NCI-H526 treated with DMSO at 0.1 percent for 48 hours (cell line): ENCODE measurements at places on chromosomes 13 and 19.

DNA sequence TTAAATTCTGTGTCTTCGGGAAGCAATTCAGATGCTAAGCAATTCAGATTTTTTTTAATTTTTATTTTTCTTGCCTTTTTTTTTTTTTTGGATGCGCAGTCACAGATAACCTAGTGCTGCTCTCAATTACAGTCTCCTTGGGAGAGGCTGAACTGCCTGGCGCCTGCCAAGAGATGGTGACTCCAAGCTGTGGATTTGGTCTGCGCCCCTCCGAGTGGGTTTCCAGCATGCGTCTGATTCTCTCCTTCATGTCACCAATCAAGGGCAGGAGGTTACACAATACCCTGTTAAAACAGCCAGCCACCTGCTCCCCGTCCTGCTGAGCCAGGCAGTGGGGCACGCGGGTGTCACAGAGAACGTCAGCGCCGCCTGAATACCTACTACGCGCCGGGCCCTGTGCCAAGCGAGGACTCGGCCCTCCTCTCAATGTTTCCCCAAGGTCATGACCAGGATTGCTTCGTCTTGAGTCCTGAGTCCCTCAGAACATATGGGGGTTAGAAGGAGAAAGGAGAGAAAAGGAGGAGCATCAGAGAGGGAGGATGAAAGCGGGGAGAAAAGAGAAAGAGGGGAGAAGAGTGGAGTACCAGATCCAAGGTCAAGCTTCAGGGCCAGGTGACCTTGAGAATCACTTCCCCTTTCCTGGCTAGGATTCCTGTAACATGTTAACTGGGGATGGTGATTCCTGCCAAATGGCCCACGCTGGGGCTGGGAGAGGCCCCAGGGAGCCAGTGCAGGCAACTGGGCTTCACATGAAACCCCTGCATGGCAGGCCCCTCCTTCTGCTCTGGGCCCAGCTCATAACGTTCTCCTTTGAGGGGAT, 213.6 kb downstream of the URI1 start:
- no peak for DNase-seq

GRCh38 chr19:5154129-5154798, 185.4 kb downstream of the KDM4B start:
- no peak for DNase-seq

DNA sequence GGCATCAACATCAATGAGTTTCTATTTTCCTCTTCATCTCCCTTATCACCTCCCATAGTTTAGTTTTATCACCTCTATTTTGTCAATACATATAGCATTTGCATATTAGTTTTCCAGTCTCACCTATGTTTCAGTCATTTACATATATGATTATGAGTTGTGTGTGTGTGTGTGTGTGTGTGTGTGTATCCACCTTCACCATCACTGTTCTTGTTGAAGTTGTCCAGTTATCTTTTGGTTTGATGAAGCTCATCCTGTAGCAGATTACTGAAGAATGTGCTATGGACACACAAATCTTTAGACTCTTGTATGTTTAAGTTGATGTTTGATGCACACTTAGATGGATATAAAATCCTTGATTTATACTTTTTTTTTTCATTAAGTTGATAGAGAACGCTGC, 40.5 kb downstream of the SPACA7 start:
- no peak for DNase-seq

DNA sequence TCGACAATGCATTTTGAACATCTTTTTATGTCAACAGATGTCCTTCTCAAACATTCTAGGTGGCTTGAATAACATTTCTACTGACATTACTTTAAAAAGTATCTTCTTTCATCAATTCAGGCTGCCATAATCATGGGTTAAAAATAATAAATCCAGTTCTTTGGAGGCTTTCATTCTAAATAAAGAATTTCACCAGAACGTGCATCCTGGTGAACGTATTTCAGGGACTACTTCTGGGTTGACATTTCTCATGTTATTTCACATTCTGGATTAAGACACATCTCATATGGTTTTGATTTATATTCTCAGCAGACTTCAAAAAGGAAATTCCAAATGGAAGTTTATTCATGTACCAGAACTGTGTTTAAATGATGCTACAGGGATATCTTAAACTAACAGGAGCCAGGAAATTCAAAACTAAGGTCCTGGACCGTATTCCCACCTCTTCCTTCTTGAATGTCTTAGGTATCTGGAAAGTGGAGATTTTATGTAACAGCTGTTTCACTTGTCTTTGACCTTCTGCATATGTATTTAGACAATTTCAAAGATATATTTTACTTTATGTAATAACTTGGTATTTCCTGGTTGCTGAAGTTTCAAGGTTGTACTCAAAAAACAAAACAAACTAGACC, 107.2 kb downstream of the STARD13 start:
- DNase-seq: no peak

GRCh38 chr19:6580313-6580712, 10.6 kb downstream of the CD70 start:
- no peak for DNase-seq

DNA sequence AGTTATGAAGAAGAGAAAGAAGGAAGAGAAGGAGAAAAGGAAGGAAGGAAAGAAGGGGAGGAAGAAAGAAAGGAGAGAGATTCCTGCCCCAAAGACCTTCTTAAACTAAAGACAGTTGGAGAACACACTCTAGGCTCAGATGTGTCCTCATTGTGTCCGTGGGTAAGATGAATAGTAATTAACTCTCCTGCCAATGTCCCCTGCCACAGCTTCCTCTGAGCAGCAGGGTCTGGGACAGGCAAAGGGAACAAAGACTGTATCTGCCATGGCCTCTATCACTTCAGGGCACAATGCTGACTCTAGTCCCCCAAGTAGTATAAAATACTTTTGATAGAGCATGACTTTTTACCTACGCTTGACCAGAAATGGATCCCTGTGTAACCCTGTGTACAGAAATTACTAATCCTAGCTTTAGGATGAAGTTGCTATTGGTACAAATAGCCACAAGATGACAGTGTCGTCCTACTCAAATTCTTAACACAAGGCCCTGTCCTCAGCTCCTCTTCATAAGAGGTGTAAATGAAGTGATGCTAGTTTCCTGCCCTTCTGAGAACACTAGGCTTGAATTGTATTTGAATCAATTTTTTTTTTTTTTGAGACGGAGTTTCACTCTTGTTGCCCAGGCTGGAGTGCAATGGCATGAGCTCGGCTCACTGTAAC, 186.2 kb upstream of the GPR12 start:
- peak; percentile 87 for DNase-seq

DNA sequence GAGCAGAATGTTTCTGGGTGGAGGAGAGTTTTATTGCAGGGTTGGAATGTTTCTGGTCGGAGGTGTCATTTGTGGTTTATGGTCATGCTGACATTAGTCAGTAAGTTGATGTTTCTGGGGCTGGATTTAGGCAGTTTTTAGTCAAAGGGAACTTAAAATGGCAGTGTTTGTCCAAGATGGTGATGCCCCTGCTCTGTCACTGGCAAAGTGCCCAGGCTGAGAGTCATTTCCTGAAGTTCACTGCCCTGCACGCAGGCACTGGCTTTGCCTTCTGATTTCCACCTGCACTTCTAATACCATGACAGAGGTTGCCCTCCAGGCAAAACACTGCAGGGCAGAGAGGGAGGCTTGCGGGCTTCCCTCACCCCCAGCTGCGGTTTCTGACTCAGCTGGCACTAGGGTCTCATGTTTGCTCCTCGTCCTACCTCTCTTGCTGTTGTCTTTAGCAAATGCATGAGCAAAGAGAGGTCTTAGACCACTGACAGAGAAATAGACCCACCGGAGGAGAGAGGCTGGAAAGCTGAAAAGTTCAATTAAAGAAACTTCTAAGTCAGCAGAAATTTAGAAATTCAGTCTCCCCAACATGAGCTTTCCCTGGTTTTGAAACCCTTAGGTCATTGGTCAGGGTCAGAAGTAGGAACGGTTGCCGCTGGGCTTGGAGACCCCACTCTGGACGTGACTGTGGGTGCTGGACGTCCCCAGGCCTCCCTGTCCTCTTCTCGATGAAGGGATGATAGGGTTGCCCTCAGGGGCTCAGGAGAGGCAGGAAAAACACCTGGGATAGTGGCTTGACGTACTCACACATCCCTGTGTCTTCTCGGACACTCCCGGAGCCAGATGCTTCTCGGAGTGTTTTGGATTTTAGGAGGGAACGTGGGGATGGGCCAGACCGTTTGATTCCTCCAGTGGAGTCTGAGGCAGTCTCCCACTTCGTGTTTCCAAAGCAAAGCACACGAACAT, 26.3 kb downstream of the TMEM255B start:
- DNase-seq: no peak

DNA sequence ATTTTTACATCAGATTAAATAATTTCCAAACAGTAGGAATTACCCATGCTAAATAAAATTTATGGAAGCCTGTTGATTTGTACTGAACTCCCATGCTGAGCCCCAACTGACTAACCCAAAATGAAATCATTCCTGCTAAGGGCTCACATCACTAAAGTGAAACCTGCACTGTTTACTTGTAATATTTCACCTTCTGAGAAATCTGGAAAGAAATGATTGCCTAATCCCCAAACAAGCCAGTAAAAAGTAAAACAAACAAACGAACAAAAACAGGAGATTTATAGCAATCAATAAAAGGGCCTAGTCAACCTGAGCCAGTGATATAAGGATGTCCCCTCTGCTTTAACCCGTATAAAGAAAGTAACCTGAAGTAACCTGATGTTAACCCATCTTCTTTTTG, 1599.8 kb downstream of the OLFM4 start:
- no peak for DNase-seq

- no peak for DNase-seq
Observed at GRCh38 chr13:30442926-30443325, 20.6 kb downstream of the UBE2L5 start.

GRCh38 chr19:11269408-11269807, 7.1 kb upstream of the DOCK6 start:
- no peak for DNase-seq

DNA sequence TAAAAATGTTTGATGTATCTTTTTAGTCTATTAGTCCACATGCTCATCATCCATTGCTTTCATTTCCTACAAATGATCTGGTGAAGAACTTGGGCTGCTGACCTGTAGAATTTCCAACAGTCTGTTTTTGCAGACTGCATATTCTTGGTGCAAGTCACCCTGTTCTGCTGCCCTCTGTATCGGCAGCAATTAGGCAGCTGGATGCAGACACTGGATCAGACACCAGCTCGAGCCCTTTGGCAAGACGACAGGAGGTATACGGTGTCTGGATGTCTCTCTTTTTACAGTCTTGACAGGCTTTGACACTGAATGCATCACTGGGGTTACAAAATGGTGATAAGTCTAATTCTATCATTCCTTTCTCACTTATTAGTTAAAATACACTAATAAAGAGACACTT, 21.8 kb downstream of the MTRF1 start:
- DNase-seq: no peak

GRCh38 chr19:1568320-1569019, at the start of gene MEX3D:
MEX3D (minus strand) TSS chr19:1568325; CDS start chr19:1568058, 267 bp downstream.
- peak; percentile 9 for DNase-seq

- DNase-seq: no peak
Observed at GRCh38 chr13:74115133-74115532, 19.1 kb downstream of the KLF12 start.

DNA sequence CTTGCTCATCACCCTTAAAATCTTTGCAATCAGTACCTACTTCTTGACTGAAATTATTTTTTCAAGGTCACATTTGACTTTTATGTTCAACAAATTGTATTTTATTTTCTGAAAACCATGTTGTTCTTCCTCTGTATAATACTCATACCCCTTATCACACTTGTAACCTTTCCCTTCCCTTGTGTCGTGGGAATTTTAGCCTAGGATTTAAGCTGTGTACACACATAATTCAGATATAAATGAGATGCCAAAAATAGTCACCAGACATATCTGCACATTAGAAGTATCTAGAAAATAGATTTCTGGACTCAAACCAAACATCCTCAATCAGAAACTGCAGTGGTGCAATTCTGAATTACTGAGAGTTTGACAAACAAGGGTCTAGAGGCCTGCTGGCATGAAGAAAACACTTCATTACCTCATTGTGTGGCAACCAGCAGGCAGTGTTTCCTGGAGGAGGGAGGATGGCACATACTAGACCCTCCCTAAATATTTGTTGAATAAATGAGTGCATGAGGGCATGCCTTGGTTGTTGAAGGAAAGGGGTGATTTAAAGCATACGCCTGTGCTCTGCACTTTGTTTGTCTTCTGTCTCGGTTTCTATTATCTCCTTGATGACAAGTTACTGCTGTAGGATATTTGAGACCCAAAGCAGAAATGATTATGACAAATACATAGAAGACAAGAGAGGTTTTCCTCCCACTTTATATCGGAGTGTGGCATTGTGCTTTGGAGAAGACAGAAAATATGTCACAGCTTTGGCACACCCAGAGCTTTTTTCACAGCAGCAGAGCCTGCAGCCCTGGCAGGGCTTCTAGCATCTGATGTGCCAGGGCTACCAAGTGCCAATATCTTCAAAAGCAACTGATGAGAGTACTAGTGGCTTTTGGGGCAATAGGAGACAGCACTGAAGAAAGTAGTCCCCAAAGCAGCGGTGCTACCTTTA, 881.1 kb downstream of the PCDH9 start:
- DNase-seq: no peak

GRCh38 chr13:113201815-113202214, 6.7 kb downstream of the PCID2 start:
- DNase-seq: no peak

DNA sequence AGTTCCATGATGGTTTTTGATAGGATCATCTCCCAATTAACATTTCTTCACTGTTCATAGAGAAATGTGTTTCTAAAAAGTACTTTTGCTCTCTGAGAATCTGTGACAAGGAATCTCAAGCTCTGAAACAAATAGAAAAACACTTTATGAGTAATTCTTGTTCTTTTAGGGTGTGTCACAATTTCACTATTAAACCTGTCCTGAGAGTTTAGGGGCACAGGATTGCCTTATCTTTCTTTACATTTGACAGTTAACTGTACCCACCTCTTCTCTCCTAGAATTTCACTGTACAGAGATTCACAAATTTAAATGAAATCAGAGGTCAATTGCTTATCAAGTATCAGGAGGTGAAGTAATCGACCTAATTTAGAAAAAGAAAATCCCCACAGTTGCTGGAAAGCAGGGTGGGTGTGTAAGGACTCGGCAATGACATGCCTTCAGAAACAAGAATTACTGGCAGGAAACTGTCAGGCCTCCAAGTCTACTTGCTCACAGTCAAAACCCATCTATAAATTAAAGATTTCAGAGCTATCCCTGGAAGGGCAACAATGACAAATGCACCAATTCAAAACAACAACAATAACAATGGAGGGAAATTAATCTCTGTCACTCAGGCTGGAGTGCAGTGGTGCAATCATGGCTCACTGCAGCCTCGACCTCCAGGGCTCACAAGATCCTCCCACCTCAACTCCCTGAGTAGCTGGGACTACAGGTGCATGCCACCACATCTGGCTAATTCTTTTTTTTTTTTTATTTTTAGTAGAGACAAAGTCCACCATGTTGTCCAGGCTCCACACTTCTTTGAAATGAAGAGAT, 250.2 kb downstream of the ABCC4 start:
- DNase-seq: no peak
